Activated CD8-positive, alpha-beta memory T cell treated with anti-CD3 and anti-CD28 coated beads for 1 hour (primary cell): ENCODE measurements at places on chromosomes 5 and 9.

DNA sequence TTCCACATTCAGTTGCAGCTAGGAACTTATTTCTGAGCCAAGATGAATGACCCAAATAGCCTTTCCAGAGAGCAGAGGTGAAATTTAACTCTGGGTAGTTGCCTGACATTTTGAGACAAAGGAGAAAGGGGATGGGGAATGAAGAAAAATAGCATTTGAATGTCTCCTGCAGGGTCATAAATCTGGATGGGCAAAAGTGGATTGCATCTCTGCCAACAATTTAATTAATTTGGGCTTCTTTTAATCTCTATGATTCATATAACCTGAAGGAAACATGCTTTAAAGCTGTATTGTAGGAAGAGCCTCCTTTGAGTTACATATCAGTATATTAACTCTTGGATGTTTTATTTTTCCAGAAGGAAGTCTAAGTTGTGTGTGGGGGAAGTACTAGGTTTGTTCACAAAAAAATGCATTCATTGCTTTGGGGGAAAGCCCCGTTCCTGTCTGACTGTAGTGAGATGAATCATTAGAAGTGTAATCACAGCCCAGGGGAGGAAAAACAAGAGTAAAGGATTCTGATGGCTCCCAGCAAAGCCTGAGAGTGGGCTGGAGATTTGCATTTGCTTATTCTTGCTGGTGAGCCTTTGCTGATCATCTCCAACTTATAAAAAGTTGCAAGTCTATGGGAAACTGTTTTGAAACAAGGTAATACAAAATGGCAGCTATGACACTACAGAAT lies 133.0 kb upstream of the IQGAP2 start:
- DNase-seq, result no peak

- no peak for DNase-seq
Measured at GRCh38 chr5:111135946-111136345, 43.8 kb downstream of the WDR36 start.

DNA sequence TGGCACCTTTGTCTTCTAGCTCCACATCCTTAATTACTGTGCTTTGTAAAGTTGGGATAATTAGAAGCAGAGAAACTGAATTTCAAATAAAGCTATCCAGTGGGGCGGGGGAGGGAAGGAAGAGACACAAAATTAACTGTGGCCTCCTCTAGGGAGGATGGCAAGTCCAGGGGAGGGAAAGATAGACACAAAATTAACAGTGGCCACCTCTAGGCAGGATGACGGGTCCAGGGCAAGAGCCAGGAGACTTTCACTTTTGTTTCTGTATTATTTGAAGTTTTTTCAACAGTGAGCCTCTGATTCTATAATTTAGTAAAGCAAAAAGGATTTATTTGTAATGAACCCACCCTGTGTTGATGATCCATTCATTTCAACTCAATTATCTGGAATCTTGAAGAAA lies 335.9 kb downstream of the MSX2 start:
- no peak for DNase-seq

GRCh38 chr9:2859776-2860379 lies 16.0 kb upstream of the PUM3 start:
- no peak for DNase-seq

DNA sequence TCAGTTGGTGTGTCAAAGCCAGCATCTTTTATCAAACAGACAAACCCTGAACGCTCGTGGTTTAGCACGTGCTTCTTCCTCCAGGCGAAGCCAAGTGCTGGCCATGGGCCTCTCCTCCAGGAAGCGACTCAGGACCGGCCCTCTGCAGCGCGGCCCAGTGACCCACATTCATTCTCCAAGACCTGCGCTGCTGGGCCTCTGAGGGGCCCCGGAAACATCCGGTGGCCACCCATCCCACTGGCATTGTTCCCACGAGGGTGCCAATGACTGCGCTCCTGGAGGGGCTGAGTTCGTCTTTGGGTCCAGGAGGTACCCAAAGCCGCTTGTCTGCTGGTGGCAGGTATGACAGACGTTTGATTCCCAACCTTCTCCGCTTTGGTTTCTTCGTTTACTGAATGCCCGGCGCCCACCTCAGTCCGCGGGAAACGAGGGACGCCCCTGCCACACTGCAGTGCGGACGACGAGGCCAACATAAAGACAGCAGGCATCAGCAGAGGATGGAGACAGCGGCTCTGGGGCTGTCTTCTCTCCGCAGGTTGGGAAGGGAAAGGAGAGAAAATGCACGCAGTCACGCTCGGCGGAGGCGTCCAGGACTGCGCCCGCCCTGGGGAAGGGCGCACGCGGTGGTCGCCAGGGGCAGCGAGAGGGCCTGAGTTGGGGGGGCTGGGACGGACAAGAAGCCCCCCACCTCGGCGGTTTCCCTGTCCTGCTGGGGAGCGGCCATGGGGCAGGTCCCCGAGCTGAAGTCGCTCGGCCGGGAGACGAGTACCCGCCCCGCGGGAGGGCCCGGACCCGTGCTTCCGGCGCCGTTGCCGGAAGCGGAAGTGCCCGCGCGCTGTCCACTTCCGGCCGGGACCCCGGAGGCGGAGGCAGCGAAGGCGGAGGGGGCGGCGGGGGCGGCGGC lies at the start of gene EXOC3:
EXOC3 (plus strand) TSS at position 842 of the 904 bp plus-strand sequence. CDS start 3,030 bp downstream, outside the sequence.
- DNase-seq, result no peak

DNA sequence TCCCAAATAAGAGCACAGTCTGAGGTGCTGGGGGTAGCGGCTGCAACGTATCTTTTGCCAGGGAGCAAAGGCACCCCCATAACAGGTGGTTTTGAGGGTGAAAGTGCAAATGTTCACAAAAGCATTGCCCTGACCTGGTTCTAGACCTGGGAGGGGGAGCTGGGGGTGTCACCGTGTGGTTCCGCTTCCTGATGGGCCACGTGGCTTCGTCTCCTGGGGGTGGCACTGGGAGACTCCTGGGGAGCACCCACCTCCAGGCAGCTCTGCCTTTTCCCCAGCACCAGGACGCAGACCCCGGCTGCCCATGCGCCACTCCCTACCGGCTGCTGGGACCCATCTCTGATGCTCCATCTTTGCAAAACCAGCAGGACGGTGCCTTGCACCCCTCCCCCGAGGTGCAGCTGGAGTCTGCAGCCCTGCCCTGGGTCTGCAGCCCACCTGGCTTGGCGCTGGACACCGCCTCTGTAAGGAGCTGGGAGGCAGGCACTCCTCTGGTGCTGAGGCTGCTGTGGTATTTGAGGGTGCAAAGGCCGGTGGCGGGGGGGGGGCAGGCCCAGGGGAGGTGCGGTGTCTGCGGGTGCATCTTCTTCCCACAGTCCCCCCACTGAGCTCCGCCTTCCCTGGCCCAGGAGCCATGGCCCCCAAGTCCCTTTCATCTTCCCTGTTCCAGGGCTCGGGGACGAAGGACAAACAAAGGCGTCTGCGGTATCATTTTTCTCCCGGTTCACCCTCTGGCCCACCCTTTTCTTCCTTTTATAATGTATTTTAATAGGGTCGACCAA lies 29.8 kb upstream of the RXRA start:
- no peak for DNase-seq

DNA sequence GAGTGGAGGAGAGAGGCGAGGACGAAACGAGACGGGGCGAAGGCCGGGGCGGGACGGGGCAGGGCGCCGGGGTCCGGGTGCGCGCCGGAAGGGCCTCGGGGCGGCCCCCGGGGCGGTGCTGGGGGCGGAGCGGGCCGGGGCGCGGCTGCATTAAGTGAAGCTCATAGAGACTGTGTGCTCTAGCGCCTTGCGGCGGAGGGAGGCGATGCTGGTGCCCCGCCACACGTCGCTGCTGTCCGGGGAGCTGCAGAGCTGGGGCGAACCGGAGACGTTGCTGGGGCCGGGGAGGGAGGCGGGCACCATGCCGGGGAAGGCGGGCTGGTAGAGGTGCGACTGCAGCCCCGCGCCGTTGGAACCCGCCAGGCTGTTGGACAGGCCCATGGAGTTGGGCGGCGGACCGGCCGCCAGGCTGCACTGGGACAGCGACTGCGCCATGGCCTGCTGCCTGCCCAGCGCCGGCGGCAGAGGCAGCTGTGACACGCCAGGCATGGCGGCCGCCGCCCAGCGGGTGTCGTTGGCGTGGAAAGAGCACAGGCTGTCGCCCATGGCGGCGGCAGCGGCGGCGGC lies 8.3 kb downstream of the OTP start:
- no peak for DNase-seq

DNA sequence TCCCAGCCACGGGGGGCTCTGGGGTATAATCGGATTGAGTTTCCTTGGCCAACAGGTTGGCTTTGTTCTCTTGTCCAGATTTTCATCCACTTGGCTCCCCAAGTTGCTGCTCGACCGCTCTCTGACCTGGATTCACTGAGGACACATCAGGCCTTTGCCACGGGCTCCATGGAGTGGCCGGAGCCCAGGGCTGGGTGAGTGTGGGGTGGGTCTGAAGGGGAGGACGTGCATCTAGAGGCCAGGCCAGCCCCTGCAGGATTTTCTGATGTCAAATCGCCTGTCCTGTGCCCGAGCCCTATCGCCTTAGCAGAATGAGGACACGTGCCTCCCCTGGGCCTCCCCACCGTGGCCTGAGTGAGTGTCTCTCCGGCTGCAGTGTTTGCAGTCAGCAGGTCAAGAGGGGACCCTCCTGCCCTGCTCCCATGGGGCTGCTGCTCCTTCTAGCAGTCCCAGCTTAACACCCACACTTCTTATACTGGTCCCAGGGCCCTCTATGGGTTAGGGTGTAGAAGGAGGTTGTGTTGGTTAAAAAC lies 89.1 kb upstream of the BOD1 start:
- DNase-seq, result no peak

- DNase-seq, result no peak
Measured at GRCh38 chr9:99353408-99353807, 131.3 kb downstream of the SEC61B start.

- no peak for DNase-seq
Measured at GRCh38 chr9:120197605-120198004, 382.4 kb downstream of the CDK5RAP2 start.

GRCh38 chr9:92275541-92275940 lies 18.0 kb downstream of the IARS1 start:
- no peak for DNase-seq

GRCh38 chr9:108859459-108860114 lies 2.5 kb upstream of the ACTL7A start:
- no peak for DNase-seq

DNA sequence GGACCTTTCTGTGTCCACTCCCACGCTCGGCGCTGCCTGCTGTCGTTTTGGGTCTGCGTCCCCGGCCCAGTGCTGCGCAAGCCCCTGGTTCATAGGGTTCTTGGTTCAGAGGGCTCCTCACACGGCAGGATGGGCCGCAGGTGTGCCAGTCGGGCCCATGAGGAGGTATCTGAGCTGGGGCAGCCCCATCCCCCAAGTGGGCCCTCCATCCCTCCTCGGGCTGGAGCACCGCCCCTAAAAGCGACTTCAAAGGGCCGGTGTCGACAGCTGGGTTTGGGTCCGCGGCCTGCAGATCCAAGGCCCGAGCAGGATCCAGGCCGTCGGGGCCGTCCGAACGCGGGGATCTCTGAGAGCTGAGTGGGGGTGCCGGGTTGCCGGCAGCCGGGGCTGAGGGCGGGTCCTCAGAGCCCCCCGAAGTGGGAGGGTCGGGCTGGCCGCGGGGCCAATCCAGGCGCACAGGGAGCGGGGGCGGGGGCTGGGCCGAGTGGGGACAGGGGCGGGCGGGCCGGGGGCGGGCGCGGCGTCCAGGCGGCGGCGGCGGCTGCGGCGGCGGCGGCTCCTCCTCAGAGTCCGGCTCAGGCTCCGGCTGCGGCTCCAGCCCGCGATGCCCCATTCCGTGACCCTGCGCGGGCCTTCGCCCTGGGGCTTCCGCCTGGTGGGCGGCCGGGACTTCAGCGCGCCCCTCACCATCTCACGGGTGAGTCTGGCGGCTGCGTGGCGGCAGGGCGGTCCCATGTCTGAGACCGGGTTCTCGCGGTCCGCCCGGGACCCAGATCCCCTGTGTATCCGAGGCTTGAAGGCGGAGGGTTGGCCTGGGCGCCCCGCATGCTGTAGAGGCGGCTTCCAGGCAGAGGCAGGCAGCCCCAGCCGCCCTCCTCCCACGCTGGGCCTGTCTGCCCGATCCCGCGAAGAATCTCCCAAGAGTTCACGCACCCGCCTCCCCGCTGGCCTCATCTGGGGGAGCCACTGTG lies at the start of gene PDLIM4:
PDLIM4 (plus strand) TSS at position 566 of the 971 bp plus-strand sequence; CDS start at position 605, 39 bp downstream.
- DNase-seq, result no peak

DNA sequence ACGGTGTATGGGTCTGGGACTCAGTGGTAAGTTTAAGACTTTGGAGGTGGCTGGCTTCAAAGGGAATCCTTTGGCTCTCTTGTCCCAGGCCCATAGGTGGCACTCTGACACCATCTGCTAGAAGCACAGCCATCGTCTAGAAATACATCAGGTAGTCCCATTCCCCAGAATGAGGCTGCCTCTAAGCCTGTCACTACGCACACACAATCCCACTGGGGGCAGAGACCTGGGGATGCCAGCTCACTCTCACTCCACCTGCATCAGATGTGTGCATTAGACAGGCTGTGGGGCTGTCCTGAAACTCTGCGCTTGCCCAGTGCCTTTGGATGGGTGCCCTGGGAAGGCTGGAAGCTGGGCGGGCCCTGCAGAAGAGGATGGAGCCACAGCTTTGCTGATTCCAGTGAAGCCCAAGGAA lies 127.5 kb upstream of the PANK3 start:
- no peak for DNase-seq

DNA sequence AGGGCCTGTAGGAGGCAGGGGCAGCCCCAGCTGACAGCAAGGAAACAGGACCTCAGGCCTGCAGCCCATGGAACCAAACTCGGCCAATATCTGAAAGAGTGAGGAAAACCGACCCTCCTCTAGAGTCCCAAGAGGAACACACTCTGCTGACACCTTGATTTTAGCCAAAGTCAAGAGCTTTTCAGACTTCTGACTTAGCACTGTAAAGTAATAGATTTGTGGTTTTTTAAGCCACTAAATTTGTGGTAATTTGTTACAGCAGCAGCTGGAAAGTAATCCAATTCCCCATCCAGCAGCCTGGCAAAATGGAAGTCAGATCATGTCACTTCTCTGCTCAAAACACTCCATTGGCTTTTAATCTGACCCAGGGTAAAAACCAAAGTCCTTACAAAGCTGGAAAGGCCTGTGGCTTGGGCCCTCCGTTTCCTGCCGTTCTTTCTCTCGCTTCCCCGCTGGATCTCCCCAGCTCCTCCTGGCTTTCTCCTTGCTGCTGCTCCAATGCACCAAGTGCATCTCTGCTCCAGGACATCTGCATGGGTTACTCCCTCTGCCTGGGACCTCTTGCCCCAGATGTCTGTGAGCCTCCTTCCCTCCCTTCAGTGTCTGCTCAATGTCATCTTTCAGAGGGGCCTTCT lies 79.0 kb downstream of the C5orf15 start:
- DNase-seq, result no peak

GRCh38 chr9:128419061-128419925 lies 1.4 kb upstream of the CERCAM start:
- no peak for DNase-seq

- DNase-seq, result no peak
Measured at GRCh38 chr5:94807985-94808384, 189.5 kb downstream of the SLF1 start.

GRCh38 chr9:3775968-3776367 lies 250.2 kb upstream of the RFX3 start:
- no peak for DNase-seq

DNA sequence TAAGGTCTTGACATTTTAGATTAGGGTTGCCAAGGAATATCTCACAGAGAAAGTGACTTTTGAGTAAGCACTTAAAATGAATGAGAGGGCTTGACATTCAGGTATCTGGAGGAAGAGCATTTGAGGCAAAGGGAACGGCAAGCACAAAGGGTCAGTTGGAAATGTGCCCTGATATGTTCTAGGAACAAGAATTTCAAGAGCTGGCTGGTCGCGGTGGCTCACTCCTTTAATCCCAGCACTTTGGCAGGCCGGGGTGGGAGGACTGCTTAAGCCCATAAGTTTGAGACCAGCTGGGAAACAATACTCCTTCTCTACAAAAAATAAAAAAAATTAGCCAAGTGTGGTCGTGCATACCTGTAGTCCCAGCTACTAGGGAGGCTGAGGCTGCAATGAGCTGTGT lies 16.5 kb downstream of the KIAA1958 start:
- DNase-seq, result no peak
